Caco-2 (cell line): ENCODE measurements at places on chromosomes 7 and 10. TPM values are rescaled to one million over a fixed set of nuclear protein-coding genes. Genes with fewer than 3 reads are reported as not detected.
A peak's percentile ranks its signal among the peaks of the same experiment; 100 is the strongest.

- DNase-seq = no peak
- H3K4me3 ChIP-seq = no peak overlapping the region
- no peak overlapping the region for H3K27ac ChIP-seq
- no peaks in the 10 kb centered on the region for H3K27me3 ChIP-seq
- H3K4me1 ChIP-seq = no peaks in the 10 kb centered on the region
Measured at GRCh38 chr7:4025694-4026615, 656.1 kb upstream of the FOXK1 start.

DNA sequence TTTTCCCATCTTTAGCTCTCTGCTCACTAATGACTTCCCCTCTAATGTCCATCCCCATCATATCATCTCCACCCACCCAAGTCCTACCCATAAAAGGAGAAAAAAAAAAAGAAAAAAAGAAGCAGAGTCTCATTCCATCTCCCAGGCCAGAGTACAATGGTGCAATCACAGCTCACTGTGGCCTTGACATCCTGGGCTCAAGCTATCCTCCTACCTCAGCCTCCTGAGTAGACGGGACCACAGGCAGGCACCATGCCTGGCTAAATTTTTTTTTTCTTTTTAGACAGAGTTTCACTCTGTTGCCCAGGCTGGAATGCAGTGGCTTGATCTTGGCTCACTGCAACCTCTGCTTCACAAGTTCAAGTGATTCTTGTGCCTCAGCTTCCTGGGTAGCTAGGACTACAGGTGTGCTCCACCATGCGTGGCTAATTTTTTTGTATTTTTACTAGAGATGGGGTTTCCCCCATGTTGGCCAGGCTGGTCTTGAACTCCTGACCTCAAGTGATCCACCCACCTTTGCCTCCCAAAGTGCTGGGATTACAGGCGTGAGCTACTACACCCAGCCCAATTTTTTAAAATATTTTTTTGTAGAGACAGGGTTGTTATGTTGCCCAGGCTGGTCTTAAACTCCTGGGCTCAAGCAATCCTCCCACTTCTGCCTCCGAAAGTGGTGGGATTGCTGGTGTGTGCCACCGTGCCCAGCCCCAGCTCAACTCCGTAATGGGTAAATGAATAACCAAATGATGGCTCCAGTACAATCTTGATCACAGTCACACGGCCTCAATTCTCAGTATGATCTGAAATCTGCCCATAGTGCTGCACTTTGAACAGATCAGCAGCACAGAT, 24.6 kb upstream of the SGMS1 start:
- H3K4me3 ChIP-seq = no peak overlapping the region
- H3K27ac ChIP-seq = no peak overlapping the region
- H3K4me1 ChIP-seq = peaks cover 19% of the 10 kb centered on the region; the same call in 1 of the 2 replicates
- no peaks in the 10 kb centered on the region for H3K27me3 ChIP-seq
- H3K36me3 ChIP-seq = no peaks in the 10 kb centered on the region

DNA sequence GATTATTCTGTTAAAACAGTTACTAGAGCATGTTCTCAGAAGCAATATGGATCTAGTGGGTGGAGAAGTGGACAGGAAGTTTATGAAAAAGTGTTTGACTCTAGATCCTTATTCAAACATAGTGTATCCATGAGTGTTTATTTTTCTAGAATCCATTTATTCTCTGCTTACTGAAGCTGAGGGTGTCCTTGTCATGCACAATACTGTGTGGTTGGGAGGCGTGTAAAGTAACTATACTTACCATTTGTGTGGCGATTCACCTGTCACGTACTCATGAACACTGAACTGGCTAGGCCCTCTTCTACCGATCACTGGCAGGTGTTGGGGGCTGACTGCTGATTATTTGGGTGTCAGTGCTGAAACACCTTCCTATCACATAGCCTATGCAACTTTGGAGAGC, 74.0 kb downstream of the POU6F2 start:
- no peaks in the 10 kb centered on the region for H3K27me3 ChIP-seq
- peaks cover 16% of the 10 kb centered on the region for H3K4me1 ChIP-seq
- H3K27ac ChIP-seq = no peak overlapping the region

- H3K27ac ChIP-seq = no peak overlapping the region
- H3K27me3 ChIP-seq = no peaks in the 10 kb centered on the region
- no peak overlapping the region for H3K4me3 ChIP-seq
- no peaks in the 10 kb centered on the region; the same call in 1 of the 2 replicates for H3K36me3 ChIP-seq
- no peaks in the 10 kb centered on the region for H3K4me1 ChIP-seq
Measured at GRCh38 chr7:100957832-100958421, 8.6 kb downstream of the MUC3A start.

KCNH2 gene
- total RNA-seq = 0.60 and 0.66 TPM in 2 replicates

DNA sequence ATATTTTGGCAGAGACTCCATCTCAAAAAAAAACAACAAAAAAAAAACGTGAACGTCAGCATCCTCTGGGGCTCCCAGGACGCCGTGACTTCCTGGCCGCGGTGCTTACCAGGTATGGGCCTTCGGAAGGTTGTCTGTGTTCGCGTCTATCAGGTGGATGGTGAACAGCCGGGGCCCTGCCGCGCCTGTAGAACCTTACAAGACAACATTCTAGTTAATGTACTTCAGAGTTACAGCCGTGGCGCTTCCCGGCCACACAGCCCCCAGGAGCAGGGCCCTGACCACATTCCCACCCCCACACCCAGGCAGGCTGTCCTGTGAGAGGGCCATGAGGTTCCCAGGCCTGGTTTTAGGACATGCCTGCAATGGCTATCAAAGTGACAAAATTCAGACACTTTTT, 111.0 kb downstream of the SMURF1 start:
- no peak for DNase-seq
- H3K36me3 ChIP-seq = peaks cover 9% of the 10 kb centered on the region
- H3K27me3 ChIP-seq = no peaks in the 10 kb centered on the region
- no peak overlapping the region for H3K4me3 ChIP-seq
- H3K27ac ChIP-seq = no peak overlapping the region
- peaks cover 13% of the 10 kb centered on the region; the same call in 1 of the 2 replicates for H3K4me1 ChIP-seq

DNA sequence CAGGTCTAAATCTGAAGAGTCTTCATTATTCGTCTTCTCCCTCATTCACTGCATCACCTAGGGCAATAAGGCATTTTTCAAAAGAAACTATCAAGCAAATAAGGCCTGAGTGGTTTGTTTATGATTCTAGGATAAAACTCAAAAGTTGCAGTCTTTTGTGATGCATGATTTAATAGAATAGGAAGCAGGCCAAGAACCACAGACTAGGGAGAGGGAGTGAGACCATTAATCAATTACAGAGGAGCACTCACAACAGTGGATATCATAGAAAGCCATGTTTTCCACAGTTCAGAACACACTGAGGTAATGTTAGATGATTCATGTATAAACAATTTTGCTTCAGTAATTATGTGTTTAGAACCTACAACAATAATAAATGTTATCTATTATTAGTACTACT, 87.8 kb upstream of the LRRTM3 start:
- no peaks in the 10 kb centered on the region for H3K4me1 ChIP-seq
- DNase-seq = no peak
- H3K4me3 ChIP-seq = no peak overlapping the region
- no peaks in the 10 kb centered on the region for H3K27me3 ChIP-seq
- no peak overlapping the region for H3K27ac ChIP-seq

DNA sequence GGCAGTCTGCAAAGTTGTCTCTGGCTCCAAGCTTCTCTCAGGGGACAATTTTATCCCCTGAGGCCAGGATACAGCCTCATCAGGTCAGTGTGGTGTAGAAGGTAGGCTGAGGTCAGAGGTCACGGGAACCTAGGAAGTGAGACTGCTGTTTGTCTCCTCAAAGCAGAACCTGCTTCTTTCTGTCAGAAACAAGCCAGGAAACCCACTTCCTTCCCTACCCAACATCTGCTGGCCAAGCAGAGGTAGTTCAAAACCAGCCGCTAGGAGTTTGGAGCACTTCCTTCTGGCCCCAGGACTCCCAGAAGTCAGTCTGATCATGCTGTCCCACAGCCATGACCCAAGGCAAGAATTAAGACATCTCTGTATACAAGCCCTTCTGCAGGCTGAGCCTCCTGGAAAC, 12.2 kb downstream of the CLRN3 start:
- H3K4me3 ChIP-seq = no peak overlapping the region
- no peak for DNase-seq
- H3K27me3 ChIP-seq = no peaks in the 10 kb centered on the region
- H3K27ac ChIP-seq = no peak overlapping the region
- H3K36me3 ChIP-seq = no peaks in the 10 kb centered on the region

DNA sequence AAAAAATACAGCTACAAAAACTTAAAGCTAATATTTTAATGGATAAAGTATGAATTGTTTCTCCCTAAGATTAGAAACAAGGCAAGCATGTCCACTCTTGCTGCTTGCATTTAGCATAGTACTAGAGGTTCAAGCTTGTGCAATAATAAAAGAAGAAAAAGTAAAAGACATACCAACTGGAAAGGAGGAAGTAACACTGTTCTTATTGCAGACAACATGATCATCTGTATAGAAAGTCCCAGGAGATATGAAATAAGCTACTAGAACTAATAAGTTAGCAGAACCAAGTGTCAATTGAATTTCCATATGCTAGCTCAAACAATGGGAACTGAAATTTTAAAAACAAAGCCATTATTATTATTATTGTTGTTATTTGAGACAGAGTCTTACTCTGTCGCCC, 20.0 kb upstream of the RABGEF1 start:
- no peak for DNase-seq
- H3K4me3 ChIP-seq = no peak overlapping the region
- H3K36me3 ChIP-seq = peaks cover 2% of the 10 kb centered on the region; the same call in 1 of the 2 replicates
- H3K4me1 ChIP-seq = no peaks in the 10 kb centered on the region
- H3K27me3 ChIP-seq = no peaks in the 10 kb centered on the region

DNA sequence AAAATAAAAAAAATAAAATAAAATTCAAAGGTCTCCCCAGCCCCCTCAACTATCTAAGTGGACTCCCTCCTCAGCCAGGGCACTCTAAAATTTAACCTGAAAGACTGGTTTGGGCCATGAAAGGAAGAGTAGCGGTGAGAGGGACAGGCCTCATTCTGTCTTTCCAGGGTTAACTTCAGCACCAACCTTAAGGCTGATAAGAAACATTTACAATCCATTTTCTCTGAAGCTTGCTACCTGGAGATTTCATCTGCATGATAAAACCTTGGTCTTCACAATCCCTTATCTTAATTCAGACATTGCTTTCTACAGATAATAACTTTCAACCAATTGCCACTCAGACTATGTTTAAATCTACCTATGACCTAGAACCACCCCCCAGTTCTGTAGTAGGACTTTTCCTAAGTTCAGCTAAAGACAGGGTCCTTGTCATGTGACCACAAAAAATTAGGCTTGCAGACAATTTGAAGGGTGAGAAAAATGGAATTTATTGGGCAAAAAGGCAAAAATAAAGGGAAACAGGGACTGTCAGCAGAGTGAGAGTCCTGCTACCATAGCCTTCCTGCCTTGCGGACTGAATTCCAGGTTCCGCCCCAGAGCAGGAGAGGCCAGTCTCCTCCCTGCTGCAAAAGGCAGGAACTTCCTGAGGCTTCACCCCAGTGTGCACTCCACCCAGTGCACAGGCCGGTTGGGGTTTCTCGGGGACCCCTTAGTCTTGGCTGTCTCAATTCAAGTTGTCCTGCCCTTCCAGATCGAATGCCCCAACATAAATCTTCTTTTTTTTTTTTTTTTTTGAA, 26.0 kb downstream of the AGK start:
- no peak for DNase-seq
- H3K27me3 ChIP-seq = no peaks in the 10 kb centered on the region
- H3K36me3 ChIP-seq = no peaks in the 10 kb centered on the region

DNA sequence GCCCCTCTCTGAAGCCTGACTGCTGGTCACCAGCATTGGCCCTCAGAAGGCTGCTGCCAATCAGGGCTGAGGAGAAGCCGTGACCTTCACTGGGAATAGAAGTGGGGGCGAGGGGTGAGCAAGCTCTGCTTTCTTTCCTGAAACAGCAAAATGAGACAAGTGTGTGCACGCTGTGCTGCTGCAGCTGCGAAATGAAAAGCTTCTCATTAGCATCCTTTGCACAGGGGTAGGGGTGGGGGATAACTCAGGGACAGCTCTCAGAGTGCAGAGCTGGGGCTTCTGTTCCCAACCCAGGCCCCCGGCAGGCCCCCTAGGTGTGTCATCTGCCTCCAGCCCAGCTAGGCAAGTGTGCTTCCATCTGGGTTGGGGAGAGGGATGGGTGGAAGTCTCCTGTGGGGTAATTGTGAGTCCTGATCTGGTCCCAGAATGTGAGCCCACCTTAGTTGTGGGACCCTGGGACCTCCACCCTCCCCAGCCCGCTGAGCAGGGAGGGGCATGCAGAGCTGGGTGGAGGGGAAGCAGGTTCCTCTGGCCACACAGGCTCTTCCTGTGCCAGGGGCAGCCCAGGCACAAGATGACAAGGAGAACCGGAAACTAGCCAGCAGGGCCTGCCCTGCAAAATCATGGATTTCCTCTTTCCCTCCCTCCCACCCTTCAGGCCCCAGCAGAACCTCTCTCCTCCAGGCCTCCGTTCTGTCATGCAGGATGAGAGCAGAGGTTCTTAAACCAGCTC, 22.2 kb downstream of the ZNF467 start:
- H3K4me1 ChIP-seq = no peaks in the 10 kb centered on the region
- DNase-seq = no peak
- no peaks in the 10 kb centered on the region for H3K27me3 ChIP-seq
- no peaks in the 10 kb centered on the region for H3K36me3 ChIP-seq
- no peak overlapping the region for H3K4me3 ChIP-seq
- H3K27ac ChIP-seq = no peak overlapping the region

- H3K36me3 ChIP-seq = no peaks in the 10 kb centered on the region
- DNase-seq = peak; percentile 31
- peaks cover 4% of the 10 kb centered on the region for H3K27me3 ChIP-seq
- peaks cover 32% of the 10 kb centered on the region for H3K4me1 ChIP-seq
Measured at GRCh38 chr7:1665549-1666316, 4.3 kb upstream of the ELFN1 start.

DNA sequence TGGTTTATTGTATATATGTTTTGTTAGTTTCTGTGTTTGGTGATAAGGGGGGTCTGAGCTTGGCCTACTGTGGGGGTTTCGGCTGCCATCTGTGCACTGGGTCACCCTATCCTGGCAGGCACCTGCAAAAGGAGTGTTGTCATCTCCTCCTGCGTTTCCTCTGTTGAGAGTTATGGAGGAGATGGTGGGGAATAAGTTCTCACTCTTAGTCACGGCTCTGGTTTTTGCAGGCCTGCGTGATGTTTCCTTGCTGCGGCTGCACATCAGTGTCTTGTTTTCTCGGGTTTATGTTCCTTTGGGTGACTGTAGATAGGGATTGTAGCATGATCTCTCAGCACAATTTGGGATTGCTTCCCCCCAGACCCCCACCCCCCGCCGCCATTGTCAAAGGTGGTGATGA, 36.8 kb downstream of the CCM2 start:
- H3K4me1 ChIP-seq = peaks cover 9% of the 10 kb centered on the region
- no peaks in the 10 kb centered on the region for H3K36me3 ChIP-seq
- H3K27me3 ChIP-seq = no peaks in the 10 kb centered on the region
- no peak overlapping the region for H3K4me3 ChIP-seq
- H3K27ac ChIP-seq = peak overlapping the region; percentile 63

DNA sequence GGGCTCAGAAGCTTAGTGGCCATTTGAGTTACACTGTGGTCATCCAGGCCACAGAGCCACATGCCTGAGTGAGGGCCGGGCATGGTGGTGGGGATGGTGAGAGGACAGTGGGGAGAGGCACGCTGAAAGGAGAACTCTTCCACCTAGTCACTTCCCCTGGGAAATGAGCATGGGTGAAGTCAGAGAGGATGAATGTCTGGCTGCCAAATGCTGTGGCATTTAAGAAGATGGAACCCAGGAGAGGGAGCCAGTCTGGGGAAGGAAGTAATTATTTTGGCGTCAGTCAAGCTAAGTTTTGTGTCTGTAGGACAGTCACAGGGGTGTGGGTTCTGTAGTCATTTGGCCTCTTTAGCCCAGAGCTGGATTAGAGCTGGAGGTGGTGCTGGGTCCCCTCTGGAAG, 86.0 kb upstream of the PODXL start:
- no peaks in the 10 kb centered on the region for H3K36me3 ChIP-seq
- peak overlapping the region; percentile 73 for H3K27ac ChIP-seq
- DNase-seq = no peak
- peaks cover 60% of the 10 kb centered on the region for H3K4me1 ChIP-seq

GRCh38 chr7:106064316-106064715, 47.8 kb downstream of the SYPL1 start:
- H3K27me3 ChIP-seq = no peaks in the 10 kb centered on the region
- H3K36me3 ChIP-seq = no peaks in the 10 kb centered on the region
- no peak overlapping the region for H3K4me3 ChIP-seq
- no peak overlapping the region for H3K27ac ChIP-seq
